ENCODE measurements at places on chromosomes 2 and 18.

DNA sequence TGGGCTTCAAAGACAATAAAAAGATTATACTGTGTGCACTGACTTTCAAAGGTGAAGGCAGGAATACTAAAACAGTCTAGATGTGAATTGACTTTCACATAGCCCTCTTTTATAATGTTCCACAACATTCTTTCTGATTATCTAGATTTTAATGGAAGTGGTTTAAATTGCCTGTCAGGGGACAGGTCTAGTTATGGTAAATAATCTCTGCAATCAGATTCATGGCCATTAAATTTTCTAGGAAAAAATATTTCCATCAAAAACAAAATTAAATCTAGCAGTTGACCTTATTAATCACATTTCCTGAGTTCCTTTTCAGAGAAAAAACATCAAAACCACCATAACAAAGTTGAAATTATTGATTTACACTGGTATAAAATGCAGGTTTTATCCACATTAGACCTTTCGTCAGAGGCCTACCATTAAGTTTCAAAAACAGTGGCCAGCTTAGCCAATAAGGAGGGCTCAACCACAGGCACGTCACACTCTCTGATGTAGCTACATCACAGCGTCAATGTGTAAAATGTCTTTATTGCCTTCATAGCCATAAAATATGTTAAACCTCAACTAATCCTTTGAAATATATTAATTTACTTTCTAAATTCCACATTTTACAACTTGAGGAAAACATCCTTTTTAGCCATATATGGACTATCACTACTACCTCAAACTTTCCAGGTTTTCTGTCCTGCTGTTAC is 79.4 kb downstream of the NOL10 start:
- no peak for DNase-seq

GRCh38 chr18:32956591-32957315 is 183.9 kb upstream of the KLHL14 start:
- no peak for DNase-seq

DNA sequence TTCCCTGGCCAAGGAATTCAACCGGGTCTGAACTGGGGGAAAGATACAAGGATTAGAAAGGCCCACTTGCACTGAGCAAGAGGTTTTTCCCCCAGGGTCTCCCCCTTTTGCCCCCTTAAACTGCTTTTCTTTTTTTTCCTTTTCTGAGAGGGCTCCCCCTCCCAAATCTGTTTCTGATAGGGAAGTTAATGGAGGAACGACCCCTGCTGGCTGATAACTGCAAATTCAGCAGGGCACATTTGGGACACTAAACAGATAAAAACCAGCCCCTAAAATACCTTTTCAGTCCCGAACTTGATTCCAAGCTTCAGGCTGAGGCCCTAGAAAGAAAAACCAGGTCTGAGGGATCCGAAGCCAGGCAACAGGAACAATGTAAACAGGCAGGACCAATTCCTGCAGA is 1012.4 kb upstream of the CRIM1 start:
- no peak for DNase-seq

GRCh38 chr2:150100336-150100735 is 387.1 kb downstream of the RND3 start:
- no peak for DNase-seq

- no peak for DNase-seq
Measured at GRCh38 chr2:17578466-17578928, 38.0 kb downstream of the VSNL1 start.

DNA sequence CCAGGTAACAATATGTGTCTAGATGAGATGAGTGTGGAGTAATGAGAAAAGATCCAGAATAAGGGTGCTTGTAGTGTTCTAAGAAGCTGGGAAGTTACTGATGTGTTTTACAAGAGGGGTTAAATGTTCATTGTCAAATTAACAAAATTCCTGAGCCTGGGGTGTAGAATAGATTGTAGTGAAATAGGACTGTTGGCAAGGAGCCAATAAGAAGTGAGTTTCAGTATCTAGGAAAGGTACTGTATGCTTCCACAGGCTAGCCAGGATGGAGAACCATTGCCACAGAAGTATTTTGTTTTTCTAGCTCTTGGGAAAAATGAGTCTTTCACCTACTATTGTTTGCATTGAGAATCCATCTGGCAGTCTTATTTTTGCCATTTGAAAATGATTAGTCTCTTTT is 10.5 kb downstream of the DOK6 start:
- no peak for DNase-seq

- no peak for DNase-seq
Measured at GRCh38 chr2:176160251-176160985, 3.3 kb downstream of the HOXD3 start.
